ENCODE measurements at places on chromosomes 3 and 15.

DNA sequence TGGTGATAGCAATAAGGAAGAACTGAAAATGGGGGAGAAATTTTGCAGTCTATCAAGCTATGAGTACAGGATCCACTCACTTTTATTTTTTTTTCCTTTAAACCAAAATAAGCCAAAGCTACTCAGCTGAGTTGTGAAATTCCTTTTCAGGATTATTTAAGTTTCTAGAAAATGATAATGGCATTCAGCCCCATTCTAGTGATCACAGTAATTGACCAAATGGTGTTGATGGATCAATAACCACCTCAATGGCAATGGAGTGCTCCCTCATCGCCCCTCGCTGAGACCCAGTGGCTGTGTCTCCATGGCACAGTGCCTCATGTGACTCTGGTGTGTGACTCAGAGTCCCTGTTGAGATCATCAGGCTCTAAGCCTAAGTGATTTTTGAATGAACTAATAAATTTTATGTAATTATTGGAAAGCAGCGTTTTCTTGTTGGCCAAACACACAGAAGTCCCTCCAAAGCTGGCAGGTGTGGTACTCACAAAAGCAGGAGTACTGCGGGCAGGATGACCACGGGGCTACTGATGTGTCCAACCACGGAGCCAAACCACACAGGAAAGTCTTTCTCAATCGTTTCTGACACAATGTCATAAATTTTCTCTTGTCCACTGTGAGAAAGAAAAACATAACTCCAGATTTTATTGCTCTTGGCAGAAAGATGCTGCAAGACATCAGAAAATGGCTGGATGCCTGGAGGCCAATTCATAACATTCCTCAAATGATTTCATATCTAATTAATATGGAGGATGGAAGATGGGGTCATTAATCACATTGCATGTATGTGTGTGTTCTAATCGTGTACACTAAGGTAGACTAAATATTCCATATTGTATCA lies 14.4 kb upstream of the STARD5 start:
- no peak for DNase-seq

DNA sequence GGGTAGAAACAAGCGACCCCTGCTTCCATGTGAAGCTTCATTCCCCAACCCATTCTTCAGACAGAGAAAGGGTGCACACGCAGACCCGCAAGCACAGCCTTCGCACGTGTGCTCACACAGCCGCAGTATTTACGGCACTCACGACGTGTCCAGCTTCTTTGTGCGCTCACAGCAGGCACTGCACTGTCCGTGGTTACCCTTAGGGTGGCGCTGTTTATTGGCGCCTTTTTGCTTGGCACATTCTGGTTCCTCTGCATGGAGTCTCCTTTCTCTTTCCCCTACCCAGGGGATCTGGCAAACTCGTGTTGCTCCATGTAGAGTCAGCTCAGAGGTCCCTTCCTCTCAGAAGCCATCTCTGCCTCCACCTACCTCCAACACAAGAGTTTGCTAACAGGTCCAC lies 115.1 kb downstream of the SLCO3A1 start:
- no peak for DNase-seq

GRCh38 chr3:15042936-15043335 lies 22.2 kb downstream of the MRPS25 start:
- DNase-seq = no peak

DNA sequence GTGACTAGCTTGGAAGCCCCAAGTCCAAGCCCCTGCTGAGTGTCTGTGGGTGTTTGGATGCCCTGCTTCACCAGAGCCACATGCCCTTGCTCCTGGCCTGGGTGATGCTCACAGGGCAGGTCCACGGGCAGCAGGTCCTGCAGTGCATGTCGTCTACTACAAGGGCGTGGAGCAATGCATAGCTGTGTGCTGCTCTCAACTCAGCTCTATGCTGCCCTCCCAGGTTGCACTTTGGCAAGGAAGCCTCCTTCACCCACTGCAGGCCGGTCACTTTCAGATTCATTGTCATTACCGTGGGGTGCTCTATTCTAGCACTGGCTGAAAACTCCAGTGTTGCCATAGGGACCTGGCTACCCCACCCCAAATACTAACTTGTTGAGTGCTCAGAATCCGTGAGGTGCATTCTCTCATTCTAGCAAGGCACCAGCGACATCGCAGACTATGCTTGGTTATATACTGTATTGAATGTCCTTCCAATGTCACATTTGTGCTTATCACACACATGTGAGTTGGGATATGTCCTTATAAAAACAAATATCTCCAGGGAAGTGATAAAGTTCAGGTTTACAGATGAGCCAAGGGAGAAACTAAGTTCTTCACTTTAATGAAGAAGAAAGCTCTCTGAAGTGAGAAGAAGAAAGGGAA lies 51.8 kb downstream of the GRAMD1C start:
- no peak for DNase-seq

All from CMK (cell line).